ENCODE measurements at places on chromosomes 16 and 17. TPM values are rescaled to one million over a fixed set of nuclear protein-coding genes. Genes with fewer than 3 reads are reported as not detected.

The IRX5 gene
- total RNA-seq = 0.61 TPM

The MGAT5B gene
- total RNA-seq = 0.09 TPM

The ENKD1 gene
- total RNA-seq = 12.0 TPM

GRCh38 chr17:66177048-66177447 lies 14.9 kb downstream of the CEP112 start:
- no peak for DNase-seq

DNA sequence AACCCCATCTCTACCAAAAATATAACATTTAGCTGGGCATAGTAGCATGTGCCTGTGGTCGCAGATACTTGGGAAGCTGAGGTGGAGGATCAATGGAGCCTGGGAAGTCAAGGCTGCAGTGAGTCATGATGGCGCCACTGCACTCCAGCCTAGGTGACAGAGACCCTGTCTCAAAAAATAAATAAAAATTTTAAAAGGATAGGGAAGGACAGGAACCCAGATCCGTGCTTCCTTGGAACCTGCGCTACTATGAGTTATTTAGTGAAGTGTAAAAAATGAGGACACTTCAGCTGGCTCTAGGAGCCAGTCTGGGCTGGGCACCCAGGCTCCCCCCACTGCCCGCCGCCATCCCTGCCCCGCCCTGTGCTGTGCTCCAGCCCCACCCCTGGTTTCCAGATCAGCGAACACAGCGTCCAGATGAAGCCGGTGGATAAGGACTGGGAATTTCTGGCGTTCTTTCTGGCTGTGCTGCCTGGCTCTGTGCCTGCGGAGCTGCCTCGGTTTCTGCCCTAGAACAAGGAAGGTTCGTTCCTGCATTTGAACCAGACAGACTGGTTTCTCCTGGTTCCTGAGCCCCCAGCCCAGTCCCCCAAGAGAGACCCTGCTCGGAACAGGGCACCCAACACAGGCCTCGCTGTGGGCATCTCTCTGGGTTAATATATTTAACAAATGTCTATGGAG lies 18.5 kb downstream of the PLLP start:
- no peak for DNase-seq

DNA sequence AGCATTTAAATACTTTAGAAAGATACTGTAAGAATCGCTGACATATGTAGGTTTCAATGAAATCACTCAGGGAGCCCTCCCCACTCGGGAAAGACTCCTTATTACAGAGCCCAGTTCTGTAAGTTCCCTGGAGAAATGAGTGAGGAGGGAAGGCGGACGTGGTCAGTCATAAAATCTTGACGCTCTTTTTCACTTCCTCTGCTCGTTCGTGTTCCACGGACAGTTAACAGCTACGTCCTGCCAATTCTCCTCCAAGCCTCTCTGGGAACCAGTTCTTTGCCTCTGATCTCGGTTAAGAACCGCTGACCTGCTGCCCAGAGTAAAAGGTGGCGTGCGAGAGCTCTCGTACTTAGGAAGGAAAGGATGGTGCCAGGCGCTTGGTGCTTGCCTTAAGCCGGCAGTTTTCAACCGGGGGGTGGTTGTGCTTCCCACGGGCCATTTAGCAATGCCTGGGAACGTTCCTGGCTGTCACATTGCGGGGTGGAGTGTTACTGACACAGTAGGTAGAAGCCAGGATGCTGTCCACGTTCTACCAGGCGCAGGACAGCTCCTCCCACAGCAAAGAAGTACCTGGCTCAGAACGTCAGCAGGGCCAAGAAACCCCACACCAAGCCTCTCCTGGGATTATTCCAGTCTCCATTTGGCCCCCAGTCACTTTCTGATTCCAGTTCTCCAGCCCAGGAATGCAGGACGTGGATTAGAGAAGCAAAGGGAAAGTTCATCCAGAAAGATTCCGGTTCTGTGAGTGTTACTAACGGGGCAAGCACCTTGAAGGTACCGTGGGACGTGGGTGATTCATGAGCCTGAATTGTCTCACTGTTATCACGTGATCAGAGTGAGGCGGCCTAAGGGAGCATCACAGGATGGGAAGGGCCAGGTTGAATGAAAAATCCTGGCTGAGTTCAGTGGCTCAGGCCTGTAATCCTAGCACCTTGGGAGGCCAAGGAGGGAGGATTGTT lies 87.7 kb downstream of the MRM3 start:
- DNase-seq = no peak

GRCh38 chr17:60769327-60769726 lies 91.7 kb downstream of the BCAS3 start:
- DNase-seq = no peak

- no peak for DNase-seq
These were observed 20.5 kb upstream of the CACNA1H start for GRCh38 chr16:1132431-1132830.

DNA sequence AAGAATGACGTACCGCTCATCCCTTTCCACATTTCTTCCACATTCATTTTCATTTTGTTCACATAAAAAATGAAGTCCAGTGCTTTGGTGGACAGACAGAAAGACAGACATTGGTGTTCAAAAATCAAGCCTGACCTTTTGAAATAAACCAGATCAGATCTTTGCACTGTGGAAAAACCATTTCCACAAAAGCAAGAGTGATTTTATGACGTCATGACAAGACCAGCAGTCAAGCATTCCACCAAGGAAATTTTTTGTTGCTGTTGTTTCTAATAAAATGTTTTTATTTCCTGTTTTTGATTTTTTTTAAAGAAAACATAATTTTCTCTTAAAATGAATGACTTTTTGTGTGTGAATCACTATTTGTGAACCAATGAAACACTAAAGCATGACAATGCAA lies 350.0 kb downstream of the KCNJ2 start:
- no peak for DNase-seq

Data from thymus (tissue), 14 donors.